Stimulated activated CD4-positive, alpha-beta T cell treated with anti-CD3 and anti-CD28 coated beads, Interleukin-12 subunit alpha, Interleukin-12 subunit beta, amount 100 ng/mL, for 24 hours (primary cell): ENCODE measurements at places on chromosomes 4 and X.

DNA sequence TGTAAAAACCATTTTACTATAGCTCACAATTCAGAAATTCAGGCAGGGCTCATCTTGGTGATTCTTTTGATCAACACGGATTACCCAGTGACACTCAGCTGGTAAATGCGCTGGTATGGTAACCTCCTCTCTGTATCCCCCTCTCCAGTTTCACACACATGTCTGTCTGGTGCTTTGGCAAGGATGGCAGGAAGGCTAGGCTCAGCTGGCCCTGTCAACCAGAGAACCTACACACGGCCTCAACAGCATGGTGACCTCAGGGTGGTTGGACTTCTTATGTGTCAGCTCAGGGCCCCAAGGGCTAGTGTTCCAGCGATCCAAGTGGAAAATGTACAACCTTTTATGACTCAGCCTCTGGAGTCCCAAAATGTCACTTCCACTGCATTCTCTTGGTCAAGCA is 55.7 kb upstream of the EOLA2 start:
- no peak for DNase-seq

GRCh38 chrX:153626025-153626633 is 20.9 kb upstream of the DUSP9 start:
- DNase-seq, result no peak

DNA sequence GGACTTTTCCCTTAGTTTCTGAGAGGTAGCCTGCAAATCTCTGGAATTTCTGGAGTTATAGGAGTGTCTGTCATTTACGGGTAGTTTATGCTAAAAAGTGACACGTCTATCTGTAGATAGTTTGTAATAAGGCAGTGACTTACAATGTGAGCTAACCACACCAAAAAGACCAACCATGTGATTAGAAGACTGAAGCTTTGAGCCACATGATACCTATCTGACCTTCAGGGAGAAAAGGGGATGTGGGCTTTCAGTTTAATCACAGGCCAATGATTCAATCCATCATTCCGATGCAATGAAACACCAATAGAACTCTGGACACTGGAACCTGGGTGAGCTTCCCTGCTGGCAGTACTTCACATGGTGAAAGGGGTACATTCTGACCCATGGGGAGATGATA is 254.6 kb upstream of the GK2 start:
- no peak for DNase-seq

- no peak for DNase-seq
Measured at GRCh38 chrX:115337491-115338144, 48.1 kb downstream of the LUZP4 start.

DNA sequence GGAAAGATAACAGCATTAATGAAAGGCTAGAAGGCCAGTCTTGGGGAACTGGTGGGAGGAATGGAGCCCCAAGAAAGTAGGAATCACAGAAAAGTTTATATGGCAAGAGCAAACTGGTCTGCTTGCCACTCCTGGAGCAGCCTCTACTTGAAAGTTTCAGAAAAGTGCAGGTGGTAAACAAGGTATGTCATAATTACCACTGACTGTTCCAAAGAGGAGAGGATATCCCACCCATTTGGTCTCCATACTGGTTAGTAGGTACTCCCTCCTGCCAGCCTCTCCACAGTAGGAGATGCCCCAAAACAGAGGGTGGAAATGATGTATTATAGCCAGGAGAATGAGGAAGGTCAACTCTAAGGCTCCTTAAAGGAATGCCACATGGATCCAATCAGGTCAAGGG is 145.1 kb downstream of the INPP4B start:
- no peak for DNase-seq

- no peak for DNase-seq
Measured at GRCh38 chr4:40550948-40551462, 78.7 kb downstream of the RBM47 start.

GRCh38 chr4:14917298-14917633 is 85.0 kb upstream of the CPEB2 start:
- DNase-seq, result no peak

GRCh38 chr4:37680089-37680488 is 6.1 kb downstream of the RELL1 start:
- DNase-seq, result no peak

DNA sequence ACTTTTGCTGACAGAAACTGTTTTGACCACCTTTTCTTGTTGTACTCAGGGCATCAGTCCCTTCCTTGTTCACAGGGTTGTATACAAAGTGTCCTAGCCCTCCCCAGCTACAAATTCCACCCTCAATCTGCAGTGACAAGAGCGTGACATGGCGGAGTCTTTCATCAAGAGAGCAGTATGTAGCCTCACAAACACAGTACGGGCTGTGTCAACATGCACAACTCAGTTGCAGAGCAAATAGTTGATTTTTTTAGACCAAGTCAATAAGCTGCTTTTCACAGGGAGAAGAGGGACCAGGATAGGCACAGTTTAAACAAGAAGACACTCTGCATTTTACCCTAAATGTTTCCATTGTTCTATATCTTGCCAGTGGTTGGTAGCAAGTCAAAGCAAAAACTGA is 8.6 kb upstream of the HS6ST2 start:
- DNase-seq, result no peak

DNA sequence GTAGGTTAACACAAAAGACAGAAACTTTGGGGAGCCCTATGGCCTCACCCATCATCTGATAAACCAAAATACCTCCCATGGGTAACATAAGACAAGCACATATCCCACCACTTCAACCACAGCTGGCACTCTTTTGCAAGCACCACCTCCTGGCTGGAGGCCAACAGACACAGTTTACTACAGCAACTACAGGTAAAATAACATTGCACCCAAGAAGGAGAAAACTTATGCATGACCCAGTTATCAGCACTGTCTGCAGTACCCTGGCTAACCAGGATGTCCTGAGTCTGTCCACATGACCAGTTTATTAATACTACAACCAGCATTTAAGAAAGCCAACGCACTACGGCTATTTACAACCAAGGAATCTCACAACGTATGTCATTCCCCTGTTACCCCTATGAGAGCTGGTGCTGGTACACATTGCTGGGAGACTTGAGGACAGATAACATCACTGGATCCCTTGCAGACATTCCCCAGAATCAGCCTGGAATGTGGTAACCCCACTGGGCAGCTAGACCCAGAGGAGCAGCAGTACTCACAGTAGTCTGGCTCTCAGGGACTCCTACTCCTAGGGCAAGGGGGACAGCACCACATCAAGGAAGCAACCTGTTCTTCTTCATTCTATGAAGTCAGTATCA is 32.0 kb downstream of the ELF2 start:
- DNase-seq, result no peak
